ENCODE measurements at places on chromosomes 13 and 19.

GRCh38 chr13:42878721-42879120, 97.3 kb downstream of the FAM216B start:
- DNase-seq: no peak

DNA sequence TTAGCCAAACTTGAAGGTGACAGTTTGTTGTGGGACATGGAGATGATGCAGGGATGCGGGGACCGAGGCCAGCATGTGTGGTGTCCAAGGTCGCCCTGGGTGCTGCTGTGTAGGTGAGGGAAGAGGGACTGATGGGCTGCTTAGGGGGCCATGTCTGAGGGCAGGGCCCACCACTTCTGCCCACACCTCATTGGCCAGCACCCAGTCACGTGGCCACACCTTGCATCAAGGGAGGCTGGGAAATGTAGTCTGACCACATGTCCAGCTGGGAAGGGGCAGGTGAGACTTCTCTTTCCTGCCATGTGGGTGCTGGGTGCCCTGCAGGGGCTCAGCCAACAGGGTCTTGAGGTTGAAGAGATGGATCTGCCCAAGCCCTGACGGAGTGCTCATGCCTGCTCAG, 88.9 kb downstream of the KDM4B start:
- DNase-seq: no peak

DNA sequence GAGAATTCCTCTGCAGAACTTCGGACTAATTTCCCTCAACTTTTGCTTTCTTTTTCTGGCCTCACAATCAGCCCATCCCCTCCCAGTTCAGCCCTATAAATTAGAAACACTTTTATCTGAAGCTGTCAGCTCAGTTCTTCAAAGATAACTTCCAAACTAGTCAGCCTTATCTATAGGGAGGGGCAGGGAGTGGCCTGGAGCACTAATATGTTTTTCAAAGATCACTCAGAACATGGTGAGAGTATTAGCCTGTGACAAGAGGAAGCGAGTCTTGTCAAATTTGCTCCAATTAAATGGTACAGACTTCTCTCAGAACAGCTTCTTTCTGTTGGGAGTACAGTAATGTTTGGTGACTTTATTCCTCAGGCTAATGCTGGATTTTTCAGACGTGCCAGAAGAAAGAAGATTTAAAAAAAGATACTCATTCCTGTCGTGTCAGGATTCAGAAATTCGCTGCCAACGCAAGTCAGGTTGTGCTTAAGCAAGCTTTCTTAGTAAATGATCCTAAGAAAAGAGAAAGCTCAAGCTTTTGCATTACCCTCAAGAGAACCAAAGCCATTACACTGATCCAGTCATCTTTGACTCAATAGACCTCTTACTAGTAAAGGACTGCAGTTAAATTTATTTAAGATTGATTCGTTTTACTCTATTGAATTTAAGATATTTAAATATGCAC, 1033.6 kb downstream of the SLITRK5 start:
- DNase-seq: no peak

DNA sequence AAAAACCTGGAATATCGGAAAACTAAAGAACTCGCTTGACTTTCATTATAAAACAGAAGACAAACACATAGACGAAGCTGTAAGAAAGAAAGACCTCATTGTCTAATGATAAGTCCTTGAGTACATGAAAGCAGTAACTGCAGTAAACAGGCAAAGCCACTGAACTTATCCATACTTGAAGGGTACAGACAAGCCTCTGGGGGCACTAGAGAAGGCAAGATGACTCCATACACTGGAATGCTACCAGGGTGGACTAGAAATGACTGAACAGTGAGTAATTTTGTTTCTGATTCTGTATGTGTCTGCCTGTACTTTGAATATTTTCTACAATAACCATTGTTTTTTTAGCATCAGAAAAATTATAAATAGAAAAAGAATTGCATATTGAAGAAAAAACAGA, 507.9 kb downstream of the UQCRFS1 start:
- DNase-seq: no peak

DNA sequence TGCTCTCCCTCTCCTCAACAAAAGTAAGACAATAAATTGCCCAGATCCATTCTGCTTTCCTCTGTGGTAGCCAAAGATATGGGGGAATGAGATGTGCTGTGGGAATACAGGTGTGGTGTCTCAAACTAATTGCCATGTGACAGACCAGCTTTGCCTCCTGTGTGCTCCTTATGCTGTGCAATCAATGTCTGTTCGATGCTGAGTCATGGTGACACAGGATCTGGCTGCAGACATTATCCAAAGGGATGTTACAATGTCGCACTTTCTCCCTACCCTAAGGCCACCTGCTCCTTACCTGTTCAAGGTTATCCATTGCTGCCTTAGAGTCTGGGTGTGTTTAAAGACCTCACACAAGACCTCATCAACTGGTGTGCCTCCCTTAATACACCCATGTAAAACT, 32.5 kb downstream of the FGF14 start:
- DNase-seq: no peak

Measured in NCI-H1048 (cell line).